ENCODE measurements at places on chromosomes 1 and 21. TPM values are rescaled to one million over a fixed set of nuclear protein-coding genes. Genes with fewer than 3 reads are reported as not detected.

DNA sequence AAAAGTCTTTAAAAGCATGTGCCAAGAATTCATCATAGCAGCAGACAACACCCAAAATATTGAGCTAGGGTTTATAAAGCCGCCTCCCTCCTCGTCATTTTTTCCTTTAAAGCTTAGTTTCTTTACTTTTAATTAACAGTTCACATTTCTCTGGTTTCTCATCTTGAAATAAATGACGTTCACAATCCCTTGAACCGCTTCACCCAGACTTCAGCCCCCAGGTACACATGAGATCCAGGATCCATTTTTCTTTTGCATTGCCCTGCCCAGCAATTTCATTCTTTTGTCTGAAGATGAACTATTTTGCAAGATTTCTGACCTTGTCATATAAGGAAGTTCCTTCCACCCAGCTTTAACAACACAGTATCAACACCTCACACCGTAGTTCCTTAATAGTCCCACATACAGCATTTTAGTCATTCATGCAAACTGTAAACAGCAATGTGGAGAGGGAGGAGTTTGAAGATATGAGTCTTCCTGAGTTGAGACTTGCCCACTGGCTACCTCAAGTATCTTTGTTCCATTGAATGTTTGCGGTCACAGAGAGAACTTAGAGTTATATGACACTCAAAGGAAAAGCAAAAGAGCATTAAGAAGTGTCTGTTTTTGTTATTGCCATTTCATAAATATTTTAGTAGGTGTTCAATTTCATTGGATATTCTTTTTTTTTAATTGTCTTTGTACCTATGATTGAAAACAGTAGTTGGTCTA, 35.3 kb upstream of the CACYBP start:
- H3K4me1 ChIP-seq, result peaks cover 22% of the 10 kb centered on the region
- peak overlapping the region; percentile 48 for H3K4me3 ChIP-seq

The RPE65 gene
- not detected for total RNA-seq

The CSF3R gene
- 10.0 TPM for total RNA-seq

The SERTAD4 gene
- total RNA-seq, result 16.8 TPM

DNA sequence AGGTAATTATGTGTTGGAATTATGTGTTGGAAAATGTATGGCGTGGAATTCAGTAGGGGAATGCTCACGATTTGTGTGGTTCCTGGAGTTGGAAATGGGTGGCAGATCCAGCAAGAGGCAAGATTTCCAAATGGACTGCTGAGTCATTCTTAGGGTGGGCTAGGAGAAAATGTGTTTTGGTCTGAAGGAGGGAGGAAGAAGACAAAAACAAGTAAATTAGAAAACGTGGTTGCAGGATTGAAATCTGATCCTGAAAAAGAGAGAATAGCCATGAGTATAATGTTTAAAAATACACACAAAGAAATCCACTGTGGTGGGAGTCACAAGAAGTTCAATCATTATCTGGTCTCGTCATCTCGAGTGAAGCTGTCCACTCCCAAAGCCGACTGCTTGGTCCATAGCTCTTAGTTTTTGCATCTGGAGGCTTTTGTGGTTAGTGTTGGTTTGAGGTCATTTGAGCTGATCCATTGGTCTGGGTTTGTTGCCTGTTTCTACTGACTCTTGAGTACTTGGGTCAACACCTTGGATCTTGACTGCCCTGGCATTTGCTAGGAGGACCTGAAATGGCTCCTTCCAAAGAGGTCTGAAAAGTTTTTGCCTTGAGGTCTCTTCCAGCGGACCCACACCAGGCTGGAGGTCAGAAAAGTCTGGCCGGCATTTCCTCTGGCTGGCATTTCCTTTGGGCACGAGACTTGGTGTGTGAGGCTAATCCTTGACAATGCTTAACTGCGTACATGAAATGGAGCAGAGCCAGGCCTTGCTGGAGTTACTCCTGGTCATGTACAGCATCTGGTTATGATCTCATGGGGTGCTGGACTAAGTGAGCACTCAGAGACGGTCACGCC, 9.2 kb downstream of the MX2 start:
- no peak overlapping the region for H3K4me3 ChIP-seq
- H3K27me3 ChIP-seq, result no peaks in the 10 kb centered on the region
- H3K36me3 ChIP-seq, result no peaks in the 10 kb centered on the region

GRCh38 chr1:97875996-97876395, 44.8 kb downstream of the DPYD start:
- H3K36me3 ChIP-seq, result peaks cover 3% of the 10 kb centered on the region
- no peaks in the 10 kb centered on the region for H3K27me3 ChIP-seq
- no peak overlapping the region for H3K4me3 ChIP-seq
- no peak for DNase-seq

DNA sequence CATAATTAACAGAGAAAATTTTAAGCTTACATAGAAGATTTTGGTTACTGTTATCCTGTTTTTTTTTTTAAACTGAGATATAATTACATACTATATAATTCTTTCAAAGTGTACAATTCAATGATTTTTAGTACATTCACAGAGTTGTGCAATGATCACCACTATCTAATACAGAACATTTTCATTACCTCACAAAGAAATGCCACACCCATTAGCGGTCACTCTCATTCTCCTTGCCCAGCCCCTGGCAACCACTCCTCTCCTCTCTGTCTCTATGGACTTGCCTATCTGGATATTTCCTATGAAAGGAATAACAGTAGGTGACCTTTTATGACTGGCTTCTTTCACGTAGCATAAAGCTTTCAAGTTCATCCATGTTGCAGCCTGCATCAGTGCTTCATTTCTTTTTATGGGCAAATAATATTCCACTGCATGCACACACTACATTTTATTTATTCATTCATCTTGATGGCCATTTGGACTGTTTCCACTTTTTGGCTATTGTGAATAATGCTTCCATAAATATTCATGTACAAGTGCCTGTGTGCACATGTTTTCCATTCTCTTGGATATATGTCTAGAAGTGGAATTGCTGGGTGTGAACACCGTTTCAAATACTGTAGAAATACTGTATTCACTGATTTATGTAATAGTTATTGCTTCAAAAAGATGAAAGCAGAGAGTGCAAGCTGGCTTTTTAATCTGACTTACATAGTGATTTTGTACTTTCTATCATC, 26.5 kb downstream of the TAF5L start:
- H3K36me3 ChIP-seq, result peaks cover 66% of the 10 kb centered on the region
- no peak for DNase-seq
- no peak overlapping the region for H3K27ac ChIP-seq
- no peaks in the 10 kb centered on the region for H3K4me1 ChIP-seq
- H3K4me3 ChIP-seq, result no peak overlapping the region

The C4BPA gene
- not detected for total RNA-seq

The RNASEL gene
- total RNA-seq, result 9.5 TPM

The VCAM1 gene
- not detected for total RNA-seq

- H3K27me3 ChIP-seq, result no peaks in the 10 kb centered on the region
- H3K27ac ChIP-seq, result no peak overlapping the region
- no peaks in the 10 kb centered on the region for H3K4me1 ChIP-seq
- no peak overlapping the region for H3K4me3 ChIP-seq
- DNase-seq, result no peak
Measured at GRCh38 chr21:39221997-39222486, 38.8 kb upstream of the PSMG1 start.

The DAB1 gene
- total RNA-seq, result not detected

DNA sequence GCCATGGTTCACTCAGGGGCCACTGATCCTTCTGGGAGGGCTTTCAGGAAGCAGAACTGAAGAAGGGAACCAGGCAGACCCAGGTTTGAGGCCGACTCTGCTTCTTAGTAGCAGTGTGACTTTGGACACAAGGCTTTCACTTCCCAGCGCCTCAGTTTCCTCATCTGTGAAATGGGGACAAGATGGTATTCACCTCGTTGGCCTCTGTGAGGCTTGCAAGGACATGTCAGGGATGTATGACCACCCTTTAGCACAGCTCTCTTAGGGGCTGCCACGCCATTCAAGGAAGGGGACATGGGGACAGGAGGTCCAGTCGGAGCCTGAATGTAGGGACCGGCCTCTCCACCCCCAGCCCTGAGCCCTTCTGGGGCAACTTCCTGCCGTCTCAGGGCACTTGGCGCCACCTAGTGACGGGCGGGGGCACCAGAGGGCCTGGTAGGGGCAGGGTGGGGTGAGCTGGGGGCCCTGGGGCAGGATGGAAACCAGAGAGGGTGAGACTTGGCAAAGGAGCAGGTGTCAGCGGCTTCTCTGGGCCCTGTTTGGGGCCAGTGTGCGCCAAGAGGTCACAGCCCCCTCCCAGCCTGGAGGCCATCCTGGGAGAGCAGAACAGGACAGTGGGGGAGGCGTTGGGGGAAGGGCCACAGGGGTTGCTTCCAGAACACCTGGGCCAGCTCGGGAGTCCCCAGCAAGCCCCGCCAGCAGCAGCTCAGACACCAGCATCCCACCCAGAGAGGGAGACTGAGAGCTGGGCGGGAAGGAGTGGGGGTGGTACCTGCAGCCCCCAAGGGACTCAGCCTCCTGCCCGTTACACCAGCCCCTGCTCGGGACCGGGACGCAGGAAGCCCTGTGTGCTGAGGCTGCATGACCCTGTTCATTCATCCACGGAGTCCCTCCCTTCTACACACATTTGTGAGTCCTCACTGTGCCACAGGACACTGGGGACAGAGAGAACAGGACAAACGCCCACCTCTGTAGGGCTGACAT, 102.5 kb upstream of the TARDBP start:
- H3K27me3 ChIP-seq, result no peaks in the 10 kb centered on the region
- no peak for DNase-seq
- H3K4me3 ChIP-seq, result no peak overlapping the region
- H3K27ac ChIP-seq, result no peak overlapping the region
- H3K36me3 ChIP-seq, result no peaks in the 10 kb centered on the region

GRCh38 chr1:178796013-178796412, 71.0 kb downstream of the RALGPS2 start:
- no peaks in the 10 kb centered on the region for H3K4me1 ChIP-seq
- no peaks in the 10 kb centered on the region for H3K27me3 ChIP-seq
- DNase-seq, result no peak
- no peak overlapping the region for H3K4me3 ChIP-seq
- H3K27ac ChIP-seq, result no peak overlapping the region

DNA sequence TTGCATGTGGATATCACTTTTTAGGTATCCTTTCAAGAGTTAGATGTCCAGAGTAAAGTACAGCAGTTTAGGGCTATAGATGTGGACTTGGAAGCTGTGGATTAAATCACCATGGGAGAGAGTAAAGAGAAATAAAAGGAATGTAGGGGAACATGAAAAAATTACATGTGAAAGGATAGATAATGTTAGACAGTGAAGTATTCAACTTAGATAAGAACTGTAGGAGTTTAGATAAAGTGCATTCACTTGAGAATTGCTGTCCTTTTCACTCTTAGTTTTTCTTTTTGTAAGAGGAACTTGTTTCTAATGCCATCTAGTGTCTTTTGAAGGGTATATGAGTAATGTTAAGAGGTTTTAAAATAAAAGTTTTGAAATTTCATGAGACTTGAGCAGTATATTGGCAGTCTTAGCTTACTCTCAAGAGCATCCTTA, 40.1 kb downstream of the MAST2 start:
- no peaks in the 10 kb centered on the region for H3K27me3 ChIP-seq
- DNase-seq, result no peak
- no peaks in the 10 kb centered on the region for H3K4me1 ChIP-seq
- no peaks in the 10 kb centered on the region for H3K36me3 ChIP-seq
- H3K4me3 ChIP-seq, result no peak overlapping the region

DNA sequence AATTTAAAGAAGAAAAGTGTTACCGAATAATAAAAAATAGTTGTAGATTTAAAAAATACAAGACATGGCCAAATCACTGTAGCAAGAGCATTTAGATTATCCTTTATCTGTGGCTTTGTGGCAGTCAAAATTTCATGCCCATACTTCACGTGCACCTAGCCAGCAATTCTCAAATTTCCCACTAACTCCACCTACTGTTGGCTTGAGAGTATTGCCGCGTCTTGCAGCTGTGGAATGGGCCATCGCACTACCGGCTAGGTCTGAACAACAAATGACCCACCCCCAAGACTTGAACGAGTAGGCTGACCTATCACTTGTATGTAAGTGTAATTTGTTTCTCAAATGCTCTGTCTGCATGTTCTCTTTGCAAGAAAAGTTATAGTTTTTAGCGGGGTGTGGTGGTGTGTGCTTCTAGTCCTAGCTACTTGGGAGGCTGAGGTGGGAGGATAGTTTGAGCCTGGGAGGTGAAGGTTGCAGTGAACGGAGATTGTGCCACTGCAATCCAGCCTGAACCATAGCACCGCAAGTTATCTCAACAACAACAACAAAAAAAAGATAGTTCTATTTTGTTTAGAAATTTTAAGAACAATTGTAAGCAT, 4.1 kb downstream of the KRTAP13-4 start:
- H3K4me3 ChIP-seq, result no peak overlapping the region
- no peaks in the 10 kb centered on the region for H3K4me1 ChIP-seq
- H3K36me3 ChIP-seq, result no peaks in the 10 kb centered on the region
- H3K27ac ChIP-seq, result no peak overlapping the region
- no peaks in the 10 kb centered on the region for H3K27me3 ChIP-seq

GRCh38 chr1:165114022-165114888, 242.3 kb downstream of the LMX1A start:
- H3K36me3 ChIP-seq, result no peaks in the 10 kb centered on the region
- no peak overlapping the region for H3K4me3 ChIP-seq
- no peak overlapping the region for H3K27ac ChIP-seq
- H3K27me3 ChIP-seq, result no peaks in the 10 kb centered on the region
- no peak for DNase-seq
- H3K4me1 ChIP-seq, result peaks cover 13% of the 10 kb centered on the region

- no peaks in the 10 kb centered on the region for H3K4me1 ChIP-seq
- H3K4me3 ChIP-seq, result no peak overlapping the region
- DNase-seq, result no peak
- H3K27ac ChIP-seq, result no peak overlapping the region
Measured at GRCh38 chr21:40356644-40357043, 489.4 kb downstream of the PCP4 start.

- no peaks in the 10 kb centered on the region for H3K27me3 ChIP-seq
- peaks cover 42% of the 10 kb centered on the region for H3K4me1 ChIP-seq
- peak overlapping the region; percentile 97 for H3K27ac ChIP-seq
- H3K36me3 ChIP-seq, result no peaks in the 10 kb centered on the region
Measured at GRCh38 chr1:41242342-41243078, 404 bp upstream of the SCMH1 start.

The SH3BGR gene
- total RNA-seq, result 7.2 TPM

- no peaks in the 10 kb centered on the region for H3K36me3 ChIP-seq
- no peak overlapping the region for H3K4me3 ChIP-seq
- peaks cover 27% of the 10 kb centered on the region for H3K4me1 ChIP-seq
- H3K27me3 ChIP-seq, result no peaks in the 10 kb centered on the region
Measured at GRCh38 chr1:36383240-36383639, 2.5 kb downstream of the STK40 start.

DNA sequence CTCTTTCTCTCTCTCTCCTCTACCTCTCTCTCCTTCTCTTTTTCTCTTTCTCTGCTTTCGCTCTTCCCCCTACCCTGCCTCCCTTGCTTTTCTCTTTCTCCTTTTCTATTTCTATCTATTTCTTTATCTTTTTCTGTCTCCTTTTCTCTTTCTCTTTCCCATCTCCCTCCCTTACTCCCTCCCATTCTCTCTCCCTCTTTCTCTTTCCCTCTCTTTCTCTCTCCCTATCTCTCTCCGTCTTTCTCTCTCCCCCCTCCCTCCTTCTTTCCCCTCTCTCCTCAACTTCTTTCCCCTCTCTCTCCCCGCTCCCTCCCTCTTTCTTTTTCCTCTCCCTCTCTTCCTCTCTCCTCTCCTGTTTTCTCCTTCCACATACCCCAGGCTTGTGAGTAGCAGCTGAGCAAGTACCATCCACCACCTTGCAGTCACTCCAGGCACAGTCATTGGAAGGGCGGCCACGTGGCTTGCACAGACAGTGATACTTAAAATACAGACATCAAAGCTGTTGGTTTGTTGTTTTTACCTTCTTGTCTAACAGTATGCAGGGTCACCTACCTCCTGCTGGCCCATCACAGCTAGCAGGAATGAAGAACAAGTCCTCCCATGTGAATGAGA, 209.1 kb upstream of the COA6 start:
- no peaks in the 10 kb centered on the region for H3K36me3 ChIP-seq
- H3K4me1 ChIP-seq, result no peaks in the 10 kb centered on the region
- no peak for DNase-seq
- H3K4me3 ChIP-seq, result no peak overlapping the region
- H3K27me3 ChIP-seq, result no peaks in the 10 kb centered on the region
- no peak overlapping the region for H3K27ac ChIP-seq
